ENCODE measurements at places on chromosomes 13 and 19. TPM values are rescaled to one million over a fixed set of nuclear protein-coding genes. Genes with fewer than 3 reads are reported as not detected.

- peak; percentile 31 for ATAC-seq
Observed at GRCh38 chr19:12783291-12783848, 7.9 kb upstream of the JUNB start.

- ATAC-seq = no peak
Observed at GRCh38 chr13:110250258-110250891, 56.6 kb downstream of the COL4A1 start.

GRCh38 chr19:7670150-7670783, 1.4 kb downstream of the RETN start:
- ATAC-seq = no peak

GRCh38 chr13:95480131-95480545, 72.4 kb upstream of the CLDN10 start:
- ATAC-seq = peak; percentile 63

DNA sequence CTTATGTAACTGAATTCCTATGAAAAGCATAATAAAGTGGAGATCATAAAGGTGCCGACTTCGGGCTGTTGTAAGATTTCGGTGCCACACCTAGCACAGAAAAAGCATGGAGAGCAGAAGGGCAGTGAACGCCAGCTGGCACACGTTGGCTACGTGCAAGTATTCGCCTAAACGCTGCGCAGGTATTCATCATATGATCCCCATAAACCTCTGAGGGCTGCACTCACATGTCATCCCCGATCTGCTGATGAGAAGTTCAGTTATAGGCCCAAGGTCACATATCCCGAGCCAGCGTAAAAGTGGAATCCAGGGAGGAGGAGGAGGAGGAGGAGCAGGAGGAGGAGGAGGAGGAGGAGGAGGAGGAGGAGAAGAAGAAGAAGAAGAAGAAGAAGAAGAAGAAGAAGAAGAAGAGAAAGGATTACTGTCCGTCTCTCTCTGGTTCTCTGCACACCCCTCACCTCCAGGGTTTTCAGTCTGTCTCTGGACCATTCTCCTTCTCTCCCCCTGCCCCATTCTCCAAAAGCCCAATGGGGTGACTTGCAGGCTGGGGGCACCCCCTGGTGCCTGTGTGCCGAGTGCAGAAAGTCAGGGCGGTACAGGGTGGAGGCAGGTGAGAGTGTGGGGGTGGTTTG, 18.6 kb upstream of the CYP2S1 start:
- no peak for ATAC-seq

DNA sequence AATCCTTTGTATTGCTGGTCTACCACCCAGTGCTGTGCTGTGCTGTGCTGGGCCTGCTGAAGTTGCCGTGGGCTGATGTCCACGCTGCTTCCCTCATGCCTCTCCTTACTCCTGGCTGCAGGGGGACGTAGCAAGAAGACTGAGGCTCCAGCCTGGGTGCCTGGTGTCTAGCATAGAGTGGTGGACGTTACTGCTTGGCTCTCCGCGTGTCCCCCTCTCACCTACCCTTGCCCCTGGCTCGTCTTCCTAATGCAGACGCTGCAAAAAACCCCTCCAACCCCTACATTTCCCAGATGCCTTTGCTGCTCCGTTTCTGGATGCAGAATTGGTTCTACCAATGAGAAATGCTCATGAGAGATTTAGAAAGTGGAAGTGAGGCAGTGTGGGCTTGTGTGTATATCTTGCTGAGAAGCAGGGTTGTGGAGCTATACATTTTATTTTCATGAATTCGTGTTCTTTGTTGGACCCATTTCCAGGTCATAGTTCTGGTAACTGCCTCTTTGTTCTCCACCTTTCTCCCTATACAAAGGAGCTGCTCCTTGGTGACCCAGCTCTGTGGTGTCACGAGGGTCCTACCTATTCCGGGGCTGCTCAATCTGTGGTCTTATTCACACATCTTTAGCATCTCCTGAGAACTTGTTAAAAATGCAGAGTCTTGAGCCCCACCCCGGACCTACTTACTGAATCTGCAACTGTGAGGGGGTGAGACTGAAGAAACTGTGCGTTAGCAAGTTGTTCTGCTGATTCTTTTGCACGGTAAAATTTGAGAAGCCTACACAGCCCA, 7.9 kb upstream of the DENND1C start:
- peak; percentile 89 for ATAC-seq

GRCh38 chr13:19117913-19118739, 63.5 kb downstream of the TUBA3C start:
- ATAC-seq = no peak

DNA sequence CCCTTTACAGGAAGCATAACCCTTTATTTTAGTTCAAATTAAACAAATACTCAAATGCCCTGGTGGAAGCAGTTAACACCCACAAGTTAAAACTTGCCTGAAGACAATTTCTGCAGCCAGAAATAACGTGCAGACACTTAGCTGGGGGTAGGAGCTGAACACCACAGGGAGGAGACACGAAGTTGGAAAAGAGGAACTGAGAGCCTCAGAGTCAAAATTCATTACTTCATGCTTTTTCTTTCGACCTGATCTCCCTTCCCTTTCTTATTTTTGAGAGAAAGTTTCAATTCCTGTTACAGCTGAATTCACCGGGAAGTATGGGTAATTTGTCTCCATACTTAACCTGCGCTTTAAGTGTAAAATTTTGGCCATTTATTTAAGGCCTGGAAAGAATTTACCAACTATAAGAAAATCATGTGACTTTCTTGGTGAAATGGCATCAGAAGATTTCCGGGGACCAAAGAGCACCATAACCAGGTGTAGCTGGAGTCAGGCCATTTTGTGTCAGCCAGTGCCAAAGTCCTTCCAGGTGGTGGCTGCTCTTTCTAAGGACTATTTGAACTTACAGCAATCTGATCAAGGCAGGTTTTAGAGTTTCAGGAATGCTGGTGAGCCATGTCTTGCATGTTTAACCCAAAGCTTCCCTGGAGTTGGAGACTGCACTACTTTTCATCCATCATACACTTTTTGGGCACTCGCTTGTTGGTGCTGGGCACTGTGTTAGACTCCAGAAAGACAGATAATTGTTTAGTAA, 46.5 kb upstream of the RCBTB2 start:
- no peak for ATAC-seq

IL17D gene
- 0.21 TPM for total RNA-seq

PRR19 gene
- 1.4 TPM for total RNA-seq
